ENCODE measurements at places on chromosomes 7 and 10.

GRCh38 chr10:5896208-5897052 lies 6.4 kb downstream of the FBH1 start:
- DNase-seq: no peak

- no peak for DNase-seq
Observed at GRCh38 chr7:41735206-41735605, 32.3 kb upstream of the INHBA start.

DNA sequence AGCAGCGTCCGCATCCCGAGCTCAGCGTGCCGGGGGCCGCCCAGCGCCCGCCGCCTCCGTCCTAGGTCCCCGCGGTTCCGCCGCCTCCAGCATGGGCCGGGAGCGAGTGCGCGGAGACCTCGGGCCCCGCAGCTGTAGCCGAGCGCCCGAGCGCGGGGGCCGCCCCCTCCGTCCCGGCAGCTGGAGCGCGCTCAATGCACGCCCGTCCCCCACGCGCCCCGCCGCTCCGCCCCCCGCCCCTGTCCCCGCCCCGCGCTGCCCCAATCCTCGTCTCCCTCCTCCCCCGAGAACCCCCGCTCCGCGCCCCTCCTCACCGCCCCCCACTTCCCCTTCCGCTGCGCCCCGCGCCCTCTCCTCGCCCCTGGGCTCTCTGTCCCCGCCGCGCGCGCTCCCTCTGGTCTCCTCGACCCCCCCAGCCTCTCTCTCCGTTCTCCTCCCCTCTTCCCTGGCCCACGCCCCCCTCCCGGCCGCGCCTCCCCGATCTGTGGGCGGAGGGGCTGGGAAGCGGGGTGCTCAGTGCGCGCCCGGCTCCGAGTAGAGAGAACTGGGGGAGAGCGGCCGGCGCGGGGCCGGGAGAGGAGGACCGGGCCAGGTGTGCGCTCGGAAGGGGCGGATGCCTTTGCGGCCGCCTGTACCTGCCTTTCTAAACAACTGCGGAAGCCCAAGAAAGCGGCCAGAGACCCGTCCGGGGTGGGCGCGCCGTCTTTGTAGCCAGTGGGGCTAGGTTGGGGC lies at the start of gene VIPR2:
TSS of gene VIPR2 (minus strand) at position 110 of the 732 bp plus-strand sequence. CDS start at position 14, 96 bp downstream.
- no peak for DNase-seq

DNA sequence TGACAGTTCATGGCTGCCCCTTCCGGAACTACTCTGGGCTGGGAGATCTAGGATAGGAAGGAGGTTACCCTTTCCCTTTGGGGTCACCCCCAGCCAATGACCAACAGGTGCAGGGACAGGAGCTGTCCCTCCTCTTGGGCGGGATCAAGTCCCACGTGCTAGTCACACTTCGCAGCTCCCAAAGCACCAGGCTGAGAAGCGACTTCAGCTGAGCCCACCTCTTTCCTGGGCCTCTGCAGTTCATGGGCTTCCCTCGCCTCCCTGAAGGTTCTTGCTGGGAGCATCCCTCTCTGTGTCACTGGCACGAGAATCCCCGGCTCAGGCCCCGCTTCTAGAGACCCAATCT lies 115.5 kb downstream of the FAM53B start:
- no peak for DNase-seq

DNA sequence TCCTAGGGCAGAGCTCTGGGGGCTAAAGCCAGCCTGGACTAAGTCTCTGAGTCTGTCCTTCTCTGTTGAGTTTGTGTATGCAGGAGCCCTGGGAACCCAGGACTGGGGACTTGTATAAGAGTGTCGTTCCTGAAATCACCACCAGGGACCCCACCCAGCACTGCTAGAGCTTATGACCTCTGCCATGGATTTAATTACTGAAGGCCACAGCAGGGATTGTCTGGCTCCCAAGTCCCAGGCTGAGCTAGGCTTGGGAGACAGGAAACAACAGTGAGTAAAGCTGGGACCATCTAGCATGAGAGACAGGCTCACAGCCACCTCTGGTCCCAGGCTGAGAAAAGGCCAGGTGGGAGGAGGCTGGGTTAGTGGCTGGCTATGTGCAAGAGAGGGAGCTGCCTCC lies 1.4 kb upstream of the TSPAN15 start:
- DNase-seq: peak; percentile 74

GRCh38 chr10:100980711-100981110 lies 6.6 kb downstream of the MRPL43 start:
- DNase-seq: no peak

GRCh38 chr10:73650537-73651331 lies 5.1 kb downstream of the SYNPO2L start:
- no peak for DNase-seq

- DNase-seq: no peak
Observed at GRCh38 chr10:102600816-102601215, 43.5 kb upstream of the TRIM8 start.

- no peak for DNase-seq
Observed at GRCh38 chr7:93943816-93944540, 22.4 kb downstream of the GNG11 start.

- DNase-seq: no peak
Observed at GRCh38 chr10:33306701-33307519, 27.6 kb downstream of the NRP1 start.

GRCh38 chr10:71840177-71840957 lies 10.7 kb downstream of the PSAP start:
- no peak for DNase-seq

DNA sequence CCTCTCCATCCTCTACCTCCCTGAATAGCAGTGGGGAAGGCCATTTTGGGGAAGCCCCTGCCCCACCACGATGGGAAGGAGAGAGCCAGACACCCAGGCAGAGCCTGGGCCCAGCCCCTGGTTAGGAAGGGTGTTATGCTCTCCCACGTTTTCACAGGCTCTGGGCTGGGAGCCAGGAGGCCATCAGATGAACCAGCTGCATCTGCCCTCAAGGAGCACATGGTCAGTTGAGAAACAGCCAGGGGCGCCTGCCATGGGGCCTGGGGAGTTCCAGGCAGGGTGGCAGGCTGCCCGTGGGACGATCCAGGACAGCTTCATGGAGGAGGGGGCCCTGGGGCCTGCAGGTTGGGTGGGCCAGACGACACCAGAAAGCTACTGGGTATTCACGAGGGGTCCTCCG lies 47.5 kb downstream of the CAMK2B start:
- DNase-seq: no peak

GRCh38 chr10:69501657-69502056 lies 50.4 kb downstream of the TSPAN15 start:
- no peak for DNase-seq

DNA sequence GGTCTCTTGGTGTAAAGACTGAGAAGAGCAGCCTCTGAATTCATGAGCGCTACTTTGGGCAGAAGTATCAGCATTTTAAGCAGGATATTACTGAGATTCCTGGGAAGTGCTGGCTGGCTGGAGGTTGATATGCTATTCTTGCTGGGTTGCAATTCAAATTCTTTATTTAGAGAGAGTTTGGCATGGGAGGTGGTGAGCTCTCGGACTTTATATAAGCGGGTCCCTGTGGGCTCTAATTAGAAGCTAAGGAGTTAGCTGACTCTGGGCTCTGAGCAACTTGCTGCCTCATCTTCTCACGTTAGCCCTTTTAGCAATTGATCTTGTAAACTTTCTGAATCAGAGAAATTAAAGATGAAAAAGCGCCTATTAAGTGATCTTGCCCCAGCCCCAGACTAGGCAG lies 430.9 kb downstream of the SORCS3 start:
- no peak for DNase-seq

GRCh38 chr7:93228302-93228701 lies 2.0 kb upstream of the HEPACAM2 start:
- DNase-seq: peak; percentile 39

DNA sequence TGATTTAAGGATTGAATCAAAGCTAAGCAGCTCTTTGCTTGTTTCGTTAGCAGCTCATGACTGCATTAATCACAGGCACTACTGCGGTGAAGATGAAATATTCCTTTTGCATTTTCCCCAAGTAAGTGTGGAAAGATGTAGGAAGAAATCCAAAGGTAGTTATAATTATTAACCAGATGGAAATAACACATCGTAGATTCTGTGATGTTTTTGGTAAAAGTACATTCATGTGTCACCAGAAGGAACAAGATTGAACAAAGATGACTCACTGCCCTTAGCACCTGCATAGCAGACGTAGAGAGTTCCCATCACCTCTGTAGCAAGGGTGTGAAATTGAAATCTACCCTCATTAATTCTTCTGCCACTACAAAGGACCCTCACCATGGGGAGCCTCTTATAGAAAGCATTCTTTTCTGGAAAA lies 37.1 kb downstream of the SMURF1 start:
- DNase-seq: no peak

DNA sequence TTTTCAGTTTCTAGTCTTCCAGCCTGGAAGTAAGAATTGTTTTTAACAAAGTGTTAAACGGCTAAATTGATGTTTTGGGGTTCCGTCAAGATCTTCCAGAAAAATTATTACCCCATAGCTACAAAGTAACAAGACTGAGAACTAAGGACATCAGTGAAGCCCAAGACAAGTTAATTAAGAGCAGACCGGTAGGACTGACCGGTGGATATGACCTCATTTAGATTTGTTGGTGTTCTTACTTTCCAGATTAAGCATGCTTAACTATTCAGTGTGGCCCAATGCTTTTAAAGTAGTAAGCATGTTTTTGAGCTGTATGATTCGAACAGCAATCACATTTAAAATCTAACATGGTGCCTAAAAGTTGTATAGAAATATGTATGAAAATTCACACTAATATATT lies 73.1 kb upstream of the RPA3 start:
- no peak for DNase-seq

All from activated CD8-positive, alpha-beta T cell treated with anti-CD3 and anti-CD28 coated beads, Interleukin-2, amount 10 ng/mL, durations not matched to agents 7 days and 5 days (primary cell).